DND-41 (cell line): ENCODE measurements at places on chromosomes 2 and 18.

- no peak for DNase-seq
Measured at GRCh38 chr2:72084584-72084976, 63.1 kb downstream of the CYP26B1 start.

- DNase-seq: no peak
Measured at GRCh38 chr18:59127047-59127446, 12.6 kb upstream of the SEC11C start.

DNA sequence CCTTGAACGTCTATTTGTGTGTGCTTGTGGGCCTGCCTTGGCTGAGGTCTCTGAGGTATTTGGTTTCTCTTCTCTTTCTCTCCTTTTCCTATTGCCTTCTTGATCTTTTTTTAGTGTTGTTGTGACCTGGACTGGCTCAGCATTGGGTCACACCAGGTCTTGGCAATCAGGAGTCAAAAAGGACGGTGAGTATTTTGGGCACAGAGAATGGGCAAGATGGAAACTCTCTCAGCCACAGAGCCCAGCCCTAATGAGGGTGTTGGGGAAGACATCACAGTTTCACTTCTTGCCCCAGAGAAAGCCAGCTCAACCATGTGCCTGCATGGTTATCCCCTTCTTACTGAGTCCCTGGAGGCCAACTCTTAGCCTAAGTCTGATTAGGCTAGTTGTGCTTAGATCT is 13.7 kb upstream of the INO80C start:
- DNase-seq: no peak

DNA sequence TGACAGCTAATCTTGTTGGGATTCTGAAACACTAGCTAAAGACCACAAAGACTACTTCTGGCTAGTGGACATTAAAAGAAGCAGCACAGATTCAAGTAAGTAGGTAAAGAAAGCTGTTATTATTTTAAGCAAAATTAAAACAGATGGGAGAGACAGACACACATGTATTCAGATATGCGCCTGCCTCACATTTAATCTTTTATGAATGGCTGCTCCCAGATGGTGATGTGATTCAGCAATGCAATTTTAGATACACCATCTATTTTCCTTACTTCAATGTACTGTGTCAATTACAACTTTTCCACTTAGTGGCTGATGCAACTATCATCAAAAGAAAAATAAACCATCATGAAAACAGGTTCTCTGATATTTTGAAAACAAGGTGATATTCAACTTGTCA is 133.0 kb upstream of the PGAP1 start:
- DNase-seq: no peak

GRCh38 chr18:623761-624620 is 27.2 kb downstream of the CLUL1 start:
- peak; percentile 78 for DNase-seq

DNA sequence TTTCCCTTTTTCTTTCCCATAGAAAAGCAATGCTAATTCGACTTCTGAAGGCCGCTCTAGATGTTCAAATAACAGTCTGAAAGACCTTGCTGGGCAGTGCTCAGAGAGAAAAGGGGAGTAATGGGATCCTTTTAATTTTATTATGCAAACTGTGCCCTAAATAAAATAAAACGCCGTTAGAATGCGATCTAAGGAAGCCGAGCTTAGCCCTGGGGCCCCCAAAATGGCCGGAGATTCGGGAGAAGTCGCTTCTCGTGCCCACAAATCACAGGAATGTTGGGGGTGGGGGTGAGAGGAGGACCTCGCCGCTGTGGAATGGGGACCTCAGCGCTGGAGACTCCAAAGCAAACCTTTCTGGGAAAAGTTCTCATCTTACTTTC is 8.4 kb upstream of the POU3F3 start:
- no peak for DNase-seq

DNA sequence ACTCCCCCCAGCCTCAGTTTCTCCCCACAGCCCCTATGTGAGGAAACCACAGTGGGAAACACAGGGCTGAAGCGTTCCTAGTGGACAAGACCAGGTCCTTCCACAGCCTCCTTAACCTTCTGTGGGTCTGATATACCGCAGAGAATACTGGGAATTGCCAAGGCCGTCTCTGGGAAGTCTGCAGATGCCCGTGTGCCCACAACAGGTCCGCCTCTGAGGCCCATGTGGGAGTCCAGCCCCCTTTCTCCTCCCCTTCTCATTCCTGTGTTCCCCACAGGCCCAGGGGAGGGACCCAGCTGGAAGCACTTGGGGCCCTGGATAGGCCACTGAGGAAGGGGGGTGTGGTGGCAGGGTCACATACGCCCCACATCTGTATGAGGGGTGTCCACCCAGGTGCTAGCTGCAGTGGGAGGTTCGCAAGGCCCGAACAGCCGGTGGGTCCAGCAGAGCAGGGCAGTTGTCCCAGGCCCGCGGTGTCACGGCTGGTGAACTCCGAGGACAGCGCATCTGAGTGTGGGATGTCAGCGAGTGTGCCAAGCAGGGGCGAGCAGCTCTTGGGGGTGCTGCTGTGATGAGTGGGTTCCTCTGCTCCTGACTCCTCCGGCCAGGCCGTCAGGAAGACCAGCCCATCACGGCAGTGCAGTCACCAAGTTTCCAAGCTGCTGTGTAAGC is 2.4 kb upstream of the KCNIP3 start:
- DNase-seq: no peak

GRCh38 chr2:208129744-208130711 is at the start of gene CRYGC:
TSS of gene CRYGC (minus strand) at chr2:208129828. CDS start at chr2:208129792, 36 bp downstream.
- DNase-seq: no peak

GRCh38 chr2:232490221-232491138 is 2.8 kb upstream of the ECEL1 start:
- no peak for DNase-seq

DNA sequence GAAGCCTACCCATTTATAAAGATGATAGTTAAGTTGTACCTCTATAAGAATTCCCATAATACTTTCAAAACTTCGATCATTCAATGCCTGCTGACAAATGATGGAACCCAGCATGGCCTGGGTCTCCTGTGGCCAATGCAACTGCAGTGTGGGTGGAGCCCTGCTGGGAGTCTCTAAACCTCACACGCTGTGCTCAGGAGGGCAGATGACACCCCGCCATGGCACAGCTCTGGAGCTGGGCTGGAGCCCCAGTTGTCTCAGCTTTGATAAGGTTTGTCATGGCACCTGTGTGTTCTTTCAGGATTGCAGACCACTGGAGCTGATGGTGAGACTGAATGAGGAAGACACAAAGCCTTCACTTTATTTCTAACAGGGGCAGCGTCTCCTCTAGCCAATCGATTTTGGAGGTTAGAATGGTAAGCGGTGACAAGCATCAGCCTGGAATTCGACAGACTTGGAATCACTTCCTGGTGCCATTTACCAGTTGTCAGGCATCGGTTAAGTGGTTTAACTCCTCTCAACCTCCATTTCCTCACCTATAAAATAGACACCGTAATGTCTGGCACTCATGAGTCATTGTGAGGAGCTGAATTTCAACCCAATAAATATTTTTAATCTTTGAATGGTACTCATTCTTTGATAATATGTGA is 383.6 kb upstream of the SALL3 start:
- DNase-seq: no peak

- no peak for DNase-seq
Measured at GRCh38 chr2:142718576-142719155, 158.8 kb upstream of the KYNU start.

- DNase-seq: no peak
Measured at GRCh38 chr2:173496746-173497145, 142.1 kb downstream of the CDCA7 start.

DNA sequence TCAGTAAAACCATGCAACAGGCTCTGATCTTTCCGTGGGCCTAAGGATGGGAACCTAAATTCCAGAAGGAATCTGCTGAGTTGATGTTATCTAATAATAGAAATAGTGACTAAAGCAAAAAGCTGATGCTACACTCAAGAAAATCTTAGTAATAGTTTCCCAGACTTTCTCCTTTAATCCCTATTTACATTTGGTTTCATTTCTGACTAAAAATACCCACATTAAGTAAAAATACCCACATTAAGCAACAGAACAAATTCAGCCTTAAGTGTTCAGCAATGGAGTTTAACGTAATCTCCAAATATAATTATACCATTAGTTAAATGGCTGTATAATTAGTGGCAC is 50.3 kb downstream of the CCBE1 start:
- no peak for DNase-seq

- no peak for DNase-seq
Measured at GRCh38 chr18:35076135-35076924, 35.1 kb downstream of the MAPRE2 start.

DNA sequence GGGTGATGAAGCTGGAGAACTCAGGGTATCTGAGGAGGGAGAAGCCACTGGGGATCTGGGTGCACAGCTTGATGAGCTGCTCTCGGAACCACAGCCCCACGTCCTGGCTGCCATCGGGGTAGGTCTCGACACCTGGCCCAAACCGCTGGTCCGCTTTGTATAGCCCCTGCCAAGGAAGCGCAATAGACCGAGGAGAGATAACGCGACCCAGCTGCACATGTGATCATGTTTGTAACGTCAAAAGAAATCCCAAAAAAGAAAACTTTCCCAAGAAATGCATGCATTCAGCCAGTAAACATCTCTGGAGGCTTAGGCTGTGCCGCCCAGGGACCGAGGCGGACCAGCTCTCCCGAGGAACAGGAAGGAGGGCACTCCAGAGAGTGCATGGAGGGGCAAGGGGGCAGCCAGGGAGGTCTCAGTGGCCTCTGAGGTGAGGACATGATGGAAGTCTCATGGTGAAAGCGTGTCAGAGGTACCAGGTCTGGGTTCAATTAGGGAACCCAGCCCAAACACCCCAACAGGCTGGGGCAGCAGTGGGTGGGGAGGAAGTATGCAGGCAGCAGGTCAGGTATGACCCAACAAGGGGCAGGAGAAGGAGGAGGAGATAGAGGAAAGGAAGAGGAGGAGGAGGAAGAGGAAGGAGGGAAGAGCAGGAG is 28.3 kb downstream of the ANKMY1 start:
- no peak for DNase-seq

DNA sequence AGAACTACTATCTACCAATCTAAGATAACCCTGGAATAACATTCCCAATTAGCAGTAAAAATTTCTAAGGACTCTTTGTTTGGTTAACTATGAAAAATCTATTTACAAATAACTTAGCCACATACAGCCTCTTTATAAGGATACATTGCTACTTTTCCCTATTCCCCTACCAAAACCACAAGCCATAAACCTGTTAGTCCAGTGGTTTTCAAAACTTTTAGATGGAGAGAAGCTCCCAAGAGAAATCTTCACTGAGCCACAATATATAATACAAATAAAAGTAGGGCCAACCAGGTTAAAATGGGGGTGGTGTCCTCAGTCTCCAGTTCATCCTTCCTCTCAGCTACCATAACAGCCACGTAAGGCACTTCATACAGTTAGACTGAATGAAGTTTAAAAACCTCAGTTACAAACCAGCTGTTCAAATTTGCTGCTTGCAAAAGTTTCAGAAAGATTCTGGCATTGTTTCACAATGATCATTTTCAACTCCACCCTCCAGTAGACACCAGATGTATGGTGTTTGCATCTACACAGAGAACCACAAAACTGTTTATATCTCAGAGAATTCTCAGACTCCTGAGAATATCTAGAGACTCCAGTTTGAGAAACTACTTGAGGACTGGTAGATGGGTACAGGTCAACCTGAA is 26.0 kb downstream of the SOS1 start:
- DNase-seq: no peak
